ENCODE measurements at places on chromosomes 16 and 17.

DNA sequence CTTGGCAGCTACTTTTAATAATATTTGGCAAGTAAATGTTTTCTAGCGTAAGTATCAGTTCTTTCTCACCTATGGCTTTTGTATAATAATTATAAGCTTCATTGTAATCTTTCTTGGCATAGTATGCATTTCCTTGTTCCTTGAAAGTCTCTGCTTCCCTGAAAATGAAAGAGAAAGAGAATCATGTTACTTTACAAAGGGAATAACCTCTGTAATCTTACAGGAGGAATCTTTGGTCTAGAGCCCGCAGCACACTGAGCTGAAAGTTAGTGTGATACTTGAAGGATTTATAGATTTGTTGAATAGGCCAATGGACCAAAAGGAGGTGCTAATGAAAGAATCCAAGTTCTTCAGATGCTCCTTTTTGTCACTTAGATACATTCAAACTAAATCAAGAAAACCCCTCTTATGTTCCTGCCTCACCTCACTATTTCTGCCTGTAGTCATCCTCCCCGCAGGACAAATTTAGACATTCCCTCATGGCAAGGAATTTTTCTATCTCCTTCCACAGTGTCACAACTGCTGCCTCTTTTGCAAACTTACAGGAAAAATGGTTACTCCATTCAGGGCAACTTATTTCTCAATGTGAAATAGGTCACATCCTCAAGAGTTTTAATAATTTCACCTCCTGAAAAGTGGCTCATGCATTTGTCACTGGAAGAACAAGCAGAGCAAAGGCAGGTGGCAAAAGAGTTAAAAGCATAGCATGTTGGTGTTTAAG is 16.7 kb downstream of the DNAJC7 start:
- no peak for DNase-seq

DNA sequence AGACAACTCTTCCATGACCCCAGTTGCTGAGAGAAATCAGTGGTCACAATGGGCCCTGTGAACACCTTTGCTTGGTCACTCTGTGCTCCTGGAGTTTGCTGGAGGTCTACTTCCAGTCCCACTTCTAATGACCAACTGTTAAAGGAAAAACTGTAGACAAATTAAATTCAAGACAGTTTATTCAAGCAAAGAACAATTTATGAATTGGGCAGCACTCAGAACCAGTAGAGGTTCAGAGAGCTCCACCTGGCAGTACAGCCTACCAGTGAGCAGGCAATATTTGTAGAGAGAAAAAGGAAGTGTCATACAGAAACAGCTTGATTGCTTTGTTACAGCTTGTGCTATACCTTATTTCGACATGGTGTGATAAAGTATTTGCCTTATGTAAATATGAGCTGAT is 116.5 kb downstream of the HS3ST3B1 start:
- no peak for DNase-seq

- DNase-seq: no peak
Observed at GRCh38 chr16:84486126-84486525, 18.3 kb downstream of the MEAK7 start.

DNA sequence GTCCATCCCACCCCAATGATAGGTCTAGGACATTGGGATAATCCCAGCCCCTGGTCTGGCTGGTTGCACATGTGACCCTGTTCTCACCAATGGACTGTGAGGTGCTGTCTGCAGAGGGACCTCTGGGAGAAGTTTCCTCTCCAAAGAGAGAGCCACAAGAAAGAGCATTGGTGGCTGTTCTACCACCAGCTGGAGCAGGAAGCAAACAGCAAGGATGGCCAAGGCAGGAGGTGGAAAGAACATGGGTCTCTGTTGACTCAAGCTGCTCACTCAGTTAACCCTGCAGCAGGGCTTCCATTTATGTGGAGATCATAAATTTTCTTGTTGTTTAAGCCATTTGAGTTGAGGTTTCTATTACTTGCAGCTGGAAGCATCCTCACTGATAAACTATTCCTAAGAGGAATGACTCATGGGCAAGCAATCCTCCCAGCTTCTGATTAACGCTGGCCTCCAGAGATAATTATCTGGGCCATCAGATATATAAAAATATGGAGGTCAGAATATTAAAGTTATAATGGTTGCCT is 52.6 kb downstream of the CYB5B start:
- DNase-seq: no peak
